ENCODE measurements at places on chromosomes 3 and 15. TPM values are rescaled to one million over a fixed set of nuclear protein-coding genes. Genes with fewer than 3 reads are reported as not detected.

Gene ZBTB47
- total RNA-seq: 24.1 TPM

Gene PIF1
- 0.16 TPM for total RNA-seq

Gene OSTN
- total RNA-seq: not detected

Gene CHRD
- total RNA-seq: 8.0 TPM

Gene GOLGA6L6
- not detected for total RNA-seq

Gene NOX5
- total RNA-seq: 0.44 TPM

Gene BFSP2
- not detected for total RNA-seq

Gene BNC1
- 0.34 TPM for total RNA-seq

Gene UBE2E1
- total RNA-seq: 115 TPM

Gene SLC4A7
- total RNA-seq: 41.8 TPM

Gene ATP1B3
- total RNA-seq: 58.8 TPM

Gene ROBO2
- total RNA-seq: 4.0 TPM

Gene POU1F1
- total RNA-seq: not detected

Gene MAPKBP1
- total RNA-seq: 8.8 TPM

Gene ZDHHC19
- total RNA-seq: not detected

Gene NPAP1
- not detected for total RNA-seq

Gene GHSR
- total RNA-seq: not detected

Gene FYTTD1
- total RNA-seq: 52.0 TPM

Gene SKIC8
- 70.8 TPM for total RNA-seq

Gene MRPL46
- total RNA-seq: 38.5 TPM

Gene ABHD10
- 22.1 TPM for total RNA-seq

Gene POTEB2
- total RNA-seq: not detected

Gene HCLS1
- 84.6 TPM for total RNA-seq

Gene PRR20G
- not detected for total RNA-seq

Measured in subcutaneous adipose tissue (tissue), 4 donors.